OCI-M1 (cell line): ENCODE measurements at places on chromosomes 11 and 22.

DNA sequence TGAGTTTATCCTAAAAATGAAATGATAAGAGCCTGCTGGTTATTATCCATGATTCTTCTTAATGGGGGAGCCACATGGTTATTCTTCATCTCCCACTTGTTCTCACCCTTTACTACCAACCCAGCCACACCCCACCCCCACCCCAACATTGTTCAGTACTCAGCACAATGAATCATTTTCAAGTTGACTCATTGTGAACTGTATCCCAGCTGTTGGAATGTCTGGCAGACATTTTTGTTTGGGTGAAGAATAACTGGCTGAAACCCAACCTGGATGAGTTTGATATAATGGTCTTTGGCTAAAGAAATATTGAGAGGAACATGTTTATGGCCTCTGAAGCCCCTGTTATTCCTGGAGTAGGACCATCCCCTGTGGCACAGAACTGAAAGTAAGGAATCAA is 136.2 kb downstream of the ELP4 start:
- no peak for DNase-seq

DNA sequence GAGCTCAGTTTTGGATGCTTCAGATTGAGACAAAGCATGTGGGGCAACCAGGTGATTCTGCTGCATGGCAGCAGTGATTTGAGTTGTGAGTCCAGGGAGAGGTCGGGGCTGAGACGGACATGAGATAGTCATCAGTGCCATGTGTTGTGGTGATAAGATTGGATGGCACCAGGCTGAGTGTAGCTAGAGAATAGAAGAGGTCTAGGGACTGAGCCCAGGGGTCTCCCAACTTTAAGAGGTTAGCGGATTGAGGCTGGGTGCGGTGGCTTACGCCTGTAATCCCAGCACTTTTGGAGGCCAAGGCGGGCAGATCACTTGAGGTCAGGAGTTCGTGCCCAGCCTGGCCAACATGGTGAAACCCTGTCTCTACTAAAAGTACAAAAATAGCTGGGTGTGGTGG is 6.3 kb upstream of the CTSD start:
- no peak for DNase-seq

DNA sequence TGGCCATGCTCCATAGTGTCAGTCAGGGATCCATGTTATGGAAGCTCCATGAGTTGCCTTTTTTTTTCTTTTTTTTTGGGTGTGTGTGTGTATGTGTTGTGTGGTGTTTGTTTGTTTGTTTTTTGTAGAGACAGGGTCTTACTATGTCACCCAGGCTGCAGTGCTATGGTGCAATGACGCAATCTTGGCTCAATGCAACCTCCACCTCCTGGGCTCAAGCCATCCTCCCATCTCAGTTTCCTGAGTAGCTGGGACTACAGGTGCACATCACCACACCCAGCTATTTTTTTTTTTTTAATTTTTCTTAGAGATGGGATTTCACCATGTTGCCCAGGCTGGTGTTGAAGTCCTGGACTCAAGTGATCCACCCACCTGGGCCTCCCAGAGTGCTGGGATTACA is 1.1 kb upstream of the TRIM22 start:
- no peak for DNase-seq

- peak; percentile 55 for DNase-seq
Observed at GRCh38 chr22:46592390-46592872, 27.8 kb upstream of the GRAMD4 start.

DNA sequence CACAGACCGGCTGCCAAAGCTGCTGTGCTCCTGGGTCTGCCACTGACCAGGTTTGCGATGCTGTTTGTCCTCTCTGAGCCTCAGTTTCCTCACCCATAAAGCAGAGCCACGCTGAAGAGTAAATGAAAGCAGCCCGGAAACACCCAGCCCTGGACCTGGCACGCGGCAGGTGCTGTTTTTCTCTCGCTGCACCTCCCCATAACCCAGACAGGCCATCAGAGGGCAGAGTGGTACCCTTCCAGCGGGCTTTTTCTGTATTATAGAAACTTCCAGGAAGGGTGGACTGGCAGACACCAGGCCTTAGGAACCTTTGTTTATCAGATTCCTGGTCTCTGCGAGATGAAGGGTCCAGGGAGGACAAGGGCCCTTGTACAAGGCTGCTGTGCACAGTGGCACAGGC is 17.9 kb upstream of the FGF19 start:
- DNase-seq, result no peak

DNA sequence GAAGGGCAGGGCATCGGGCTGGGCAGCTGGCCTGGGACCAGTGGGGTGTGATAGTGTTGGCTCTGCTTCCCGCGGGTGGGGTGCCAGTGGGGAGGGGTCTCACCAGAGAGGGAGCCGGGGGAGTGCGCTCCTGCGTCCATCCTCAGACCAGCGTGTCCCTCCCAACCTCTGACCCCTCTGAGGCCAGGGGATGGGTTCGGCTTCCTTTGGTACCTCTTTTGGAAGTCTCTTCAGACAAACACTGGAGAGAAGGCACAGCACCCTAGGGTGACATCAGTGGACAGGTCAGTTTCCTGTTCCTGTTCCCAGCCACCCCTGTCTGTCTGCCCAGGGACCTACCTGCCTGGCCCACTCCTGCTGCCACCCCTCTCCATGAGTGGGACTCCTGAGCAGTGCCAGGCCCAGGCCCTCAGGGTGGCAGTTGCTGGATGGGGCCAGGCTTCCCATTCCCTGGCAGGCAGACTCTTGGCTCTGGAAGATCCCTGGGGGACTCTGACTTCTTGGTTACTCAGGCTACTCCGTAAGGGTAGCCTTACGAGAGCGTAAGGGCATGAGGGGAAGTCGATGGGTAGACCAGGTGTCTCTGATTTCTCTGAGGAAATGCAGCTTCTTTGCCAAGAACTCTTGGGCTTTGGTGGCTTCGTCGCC is 2.6 kb downstream of the TAGLN start:
- no peak for DNase-seq

DNA sequence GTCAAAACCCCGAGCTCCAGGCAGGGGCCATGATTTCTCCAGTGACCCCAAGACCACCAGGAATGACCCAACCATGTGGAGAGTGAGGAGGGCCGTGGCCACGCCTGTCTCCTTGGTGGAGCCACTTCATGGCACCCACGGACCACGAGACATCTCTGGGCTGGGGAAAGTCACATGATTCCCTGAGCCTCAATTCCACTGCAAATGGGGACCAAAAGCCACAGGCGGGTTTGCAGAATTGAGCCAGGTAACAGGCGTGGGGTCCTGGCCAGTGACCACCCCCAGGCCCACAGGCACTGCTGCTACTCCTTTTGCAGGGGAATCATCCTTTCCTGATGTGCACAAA is 178.9 kb downstream of the CTTN start:
- no peak for DNase-seq

- DNase-seq, result no peak
Observed at GRCh38 chr11:12785901-12786300, 111.7 kb downstream of the TEAD1 start.

DNA sequence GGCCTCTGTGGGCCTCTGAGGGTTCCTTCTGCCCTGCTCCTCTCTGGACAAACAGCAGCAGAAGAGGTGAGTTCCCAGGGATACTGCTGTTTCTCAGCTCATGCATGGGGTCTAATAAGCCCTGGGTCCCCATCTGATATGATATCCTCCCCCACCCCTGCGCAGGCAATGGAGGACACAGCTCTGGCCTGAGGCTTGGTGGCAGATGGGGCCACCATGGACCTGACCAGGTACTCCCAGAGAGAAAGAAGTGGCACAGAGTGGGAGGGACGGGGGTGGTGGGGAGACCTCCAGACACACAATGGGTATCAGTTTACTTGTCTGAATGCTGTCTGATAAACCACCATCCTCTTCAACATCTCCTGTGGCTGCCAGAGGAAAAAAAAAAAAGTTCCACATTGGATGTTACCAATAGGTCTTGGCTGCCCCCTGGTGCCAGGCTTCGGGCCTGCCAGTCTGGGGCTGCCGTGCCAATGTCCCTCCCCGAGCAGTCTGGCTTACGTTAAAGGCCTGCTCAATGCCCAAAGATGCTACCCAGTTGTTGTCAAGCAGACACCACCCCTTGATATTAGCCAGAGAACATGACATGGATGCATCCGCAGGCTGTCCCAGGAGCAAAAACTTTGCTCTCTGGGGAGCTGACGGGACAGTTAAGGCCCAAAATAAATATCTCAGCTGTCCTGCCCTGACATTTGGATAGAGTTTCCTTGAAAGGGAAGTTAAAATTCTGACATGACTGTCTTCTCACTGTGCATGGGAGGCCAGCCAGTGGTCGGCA is 27.9 kb upstream of the ABCC8 start:
- peak; percentile 82 for DNase-seq

GRCh38 chr11:112162761-112163546 is 940 bp downstream of the IL18 start:
- DNase-seq, result peak; percentile 50

DNA sequence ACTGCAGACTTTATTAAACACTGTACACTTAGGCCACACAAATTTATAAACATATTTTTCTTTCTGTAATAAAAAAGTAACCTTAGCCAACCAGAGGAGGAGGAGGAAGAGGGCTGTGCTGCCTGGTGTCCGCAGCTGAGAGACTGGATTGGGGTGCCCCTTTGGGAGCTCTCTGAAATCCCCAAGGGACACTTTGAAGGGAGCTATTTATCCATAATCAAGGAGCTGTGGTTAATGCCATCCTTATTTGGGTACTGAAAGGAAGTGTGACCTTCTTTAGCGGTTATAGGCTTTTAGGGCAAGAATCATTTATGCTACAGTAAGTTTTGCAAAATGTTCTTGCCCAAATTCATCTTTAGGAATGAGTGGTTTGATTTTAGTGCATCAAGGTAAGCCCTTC is 125.8 kb downstream of the RASSF10 start:
- no peak for DNase-seq

DNA sequence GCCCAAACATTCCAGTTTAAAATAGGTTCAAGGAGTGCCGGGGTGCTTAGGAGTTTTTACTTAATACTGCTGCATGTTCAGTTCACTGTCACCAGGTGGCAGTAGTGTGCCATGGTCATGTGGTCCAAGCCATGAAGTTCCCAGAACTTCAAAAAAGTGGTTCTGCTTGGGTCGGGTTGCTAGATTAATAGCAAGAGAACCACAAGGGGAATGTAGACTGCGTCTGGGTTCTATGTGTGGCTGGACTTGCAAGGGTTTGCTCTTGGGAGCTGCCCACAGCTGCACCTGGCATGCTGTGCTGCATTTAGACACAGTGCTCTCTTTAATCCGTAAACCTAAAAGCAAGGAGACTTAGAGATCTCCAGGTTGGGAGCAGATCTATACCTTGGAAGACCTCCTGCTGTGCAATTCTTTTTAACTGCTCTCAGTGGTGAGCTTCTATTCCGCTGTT is 6.5 kb upstream of the SPON1 start:
- DNase-seq, result peak; percentile 72

DNA sequence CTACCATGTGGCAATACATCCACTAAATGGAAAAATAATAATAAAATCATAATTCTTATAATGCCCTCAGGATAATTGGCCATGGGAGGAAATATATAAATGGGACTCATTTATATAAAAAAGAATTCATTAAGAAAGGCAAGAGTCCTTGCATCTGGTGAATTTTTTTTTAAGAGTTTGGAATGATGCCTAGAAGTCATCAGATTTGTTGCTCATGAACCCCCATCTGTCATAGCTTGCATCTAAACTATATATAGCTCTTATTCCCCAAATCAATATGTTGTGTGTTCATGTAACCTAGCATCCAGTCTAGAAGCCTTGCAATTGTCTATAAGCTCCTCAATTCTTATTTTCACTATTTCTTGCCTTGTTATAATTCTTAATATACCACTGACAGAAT is 75.9 kb downstream of the CADM1 start:
- no peak for DNase-seq

DNA sequence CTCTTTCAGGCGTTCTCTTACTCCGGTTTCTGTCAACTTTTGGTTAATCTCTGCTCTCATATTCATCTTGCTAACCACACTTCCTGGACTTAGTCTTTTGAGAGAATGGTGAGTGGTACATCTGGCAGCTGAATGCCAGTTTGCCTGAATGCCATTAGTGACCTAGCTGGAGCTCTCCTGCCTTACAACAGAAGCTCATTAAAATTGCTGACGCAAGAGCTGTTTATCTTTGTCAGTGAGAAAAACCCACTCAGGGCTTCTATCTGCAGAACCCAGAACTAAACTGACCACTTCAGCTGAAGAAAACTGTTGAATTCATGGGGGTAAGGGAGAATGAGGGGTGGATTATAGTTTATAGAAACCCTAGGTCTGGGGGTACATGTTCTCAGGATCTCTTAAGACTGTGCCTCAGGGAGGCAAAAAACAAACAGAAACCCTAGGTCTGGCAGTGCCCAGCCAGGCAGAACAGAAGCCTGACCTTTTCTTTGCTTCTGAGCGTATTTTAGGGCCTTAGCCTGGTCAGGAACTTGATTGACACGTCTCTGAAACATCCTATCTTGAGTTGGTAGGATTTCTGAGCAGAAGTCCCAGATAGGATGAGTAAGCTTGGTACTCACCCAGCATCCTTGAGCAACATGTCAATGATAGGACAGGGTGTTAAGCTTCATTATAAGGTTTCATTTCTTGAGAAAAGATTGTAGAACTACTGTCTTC is 52.8 kb upstream of the YWHAH start:
- peak; percentile 82 for DNase-seq

GRCh38 chr22:46336119-46337078 is 885 bp downstream of the TRMU start:
- DNase-seq, result peak; percentile 11

DNA sequence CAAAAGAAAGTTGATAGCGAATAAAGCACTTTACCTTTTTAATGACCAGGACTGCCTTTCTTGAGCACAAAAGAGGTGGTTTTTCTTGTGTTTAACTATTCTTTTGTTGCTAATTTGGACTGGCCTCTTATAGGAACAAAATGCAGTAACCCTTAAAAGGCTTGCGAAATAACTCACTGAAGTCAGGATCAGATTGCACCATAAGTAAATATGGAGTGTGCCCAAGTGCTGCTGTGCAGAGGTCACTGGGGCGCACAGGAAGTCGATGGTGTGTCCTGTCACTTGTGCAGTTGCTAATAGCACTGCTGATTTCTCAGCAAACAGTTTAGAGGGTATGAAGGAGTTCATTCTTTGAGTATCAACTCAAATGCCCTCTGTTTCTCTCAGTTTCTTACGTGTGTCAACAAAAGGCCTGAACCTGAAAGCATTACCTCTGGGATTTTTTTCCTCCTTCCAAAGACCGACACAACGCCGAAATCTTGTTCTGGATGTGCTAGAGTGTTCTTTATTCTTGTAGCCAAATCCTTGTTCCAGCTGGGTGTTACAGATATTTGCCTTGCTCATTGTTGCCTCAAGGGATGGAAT is 71.3 kb downstream of the ATXN10 start:
- no peak for DNase-seq

- DNase-seq, result no peak
Observed at GRCh38 chr22:33051960-33052839, 6.0 kb downstream of the SYN3 start.
